ENCODE measurements at places on chromosomes 2 and 18.

DNA sequence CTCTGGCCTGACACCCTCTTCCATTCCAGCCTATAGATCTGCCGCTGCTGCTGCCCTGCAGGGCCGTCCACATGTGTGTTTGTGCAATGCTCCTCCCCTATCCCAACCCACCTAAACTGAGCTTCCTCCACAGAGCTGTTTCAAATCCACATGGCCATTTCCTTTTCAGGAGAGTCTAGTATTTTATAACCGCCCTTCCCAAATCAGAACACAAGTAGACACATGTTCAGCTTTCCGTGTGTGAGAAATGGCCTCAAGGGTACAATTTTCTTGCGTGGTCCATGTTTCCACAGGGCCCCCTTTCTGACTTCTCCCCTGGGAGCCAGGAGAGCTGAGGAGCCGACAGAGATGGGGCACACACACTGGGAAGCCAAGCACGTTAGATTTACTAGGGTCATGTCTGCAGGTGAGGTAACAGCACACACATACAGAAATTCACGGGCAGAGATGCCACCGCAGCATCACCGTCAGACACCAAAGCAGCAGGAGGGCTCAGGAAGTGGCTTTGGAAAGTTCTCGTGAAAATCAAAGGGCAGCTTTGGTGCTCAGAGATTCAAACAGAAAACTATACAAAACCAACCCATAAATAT lies 102.9 kb upstream of the TGFA start:
- no peak for DNase-seq

GRCh38 chr18:55525845-55526244 lies 62.1 kb downstream of the TCF4 start:
- DNase-seq: no peak

DNA sequence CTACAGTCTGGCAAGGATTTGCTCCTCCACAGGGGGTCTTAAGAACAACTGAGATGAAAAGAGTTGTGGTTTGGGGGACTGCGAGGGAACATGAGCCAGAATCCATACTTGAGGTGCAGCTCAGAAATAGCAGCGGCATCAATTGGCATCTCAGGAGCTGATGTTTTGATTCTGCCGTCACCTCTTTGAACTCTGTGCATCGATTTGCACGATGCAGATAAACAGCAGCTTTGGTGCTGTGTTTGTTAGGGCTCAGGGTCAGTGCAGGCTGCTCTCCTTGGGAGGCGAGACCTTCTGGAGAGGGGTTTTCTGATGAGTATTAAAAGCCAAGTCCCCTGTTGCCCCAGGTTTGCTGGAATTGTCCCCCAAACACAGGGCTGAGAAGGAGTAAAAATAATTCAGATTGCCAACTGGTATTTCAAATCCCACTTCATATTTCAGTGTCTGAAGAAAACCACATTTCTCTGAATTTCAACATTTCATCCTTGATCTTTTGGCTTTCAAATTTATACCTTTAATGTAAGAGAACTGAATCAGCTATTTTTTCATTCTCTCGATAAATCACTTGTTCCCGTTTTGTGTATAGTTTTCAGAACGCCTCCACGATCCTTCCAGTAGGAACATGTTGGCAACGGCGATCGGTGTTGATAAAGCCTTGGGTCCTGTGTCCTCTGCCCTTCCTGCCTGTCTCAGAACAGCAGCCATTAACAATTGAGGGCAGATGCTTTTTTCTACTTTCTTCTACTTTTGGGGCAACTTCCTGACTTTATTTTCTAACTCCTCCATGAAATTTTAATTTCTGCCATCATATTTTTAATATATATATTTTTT lies 65.0 kb downstream of the RAB31 start:
- DNase-seq: no peak

GRCh38 chr2:82968358-82968757 lies 1490.7 kb downstream of the SUCLG1 start:
- no peak for DNase-seq

GRCh38 chr2:68512966-68513365 lies 45.6 kb downstream of the APLF start:
- no peak for DNase-seq

DNA sequence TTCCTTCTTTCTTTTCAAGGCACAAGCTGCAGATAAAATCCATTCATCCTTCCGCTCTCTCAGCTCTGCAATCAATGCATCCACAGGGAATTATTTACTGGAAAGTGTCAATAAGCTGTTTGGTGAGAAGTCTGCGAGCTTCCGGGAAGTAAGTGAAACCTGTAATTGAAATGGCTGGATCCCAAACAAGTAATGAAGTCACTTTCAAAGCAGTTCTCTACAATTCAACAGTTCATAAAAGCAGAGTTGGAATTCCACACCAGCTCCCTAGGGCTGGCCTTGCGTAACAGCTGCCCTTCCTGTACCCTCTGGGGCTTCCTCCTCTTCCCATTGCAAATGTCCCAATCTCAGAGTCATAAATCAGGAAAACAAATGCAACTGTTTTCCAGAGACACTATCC lies 9.6 kb downstream of the SERPINB2 start:
- no peak for DNase-seq

DNA sequence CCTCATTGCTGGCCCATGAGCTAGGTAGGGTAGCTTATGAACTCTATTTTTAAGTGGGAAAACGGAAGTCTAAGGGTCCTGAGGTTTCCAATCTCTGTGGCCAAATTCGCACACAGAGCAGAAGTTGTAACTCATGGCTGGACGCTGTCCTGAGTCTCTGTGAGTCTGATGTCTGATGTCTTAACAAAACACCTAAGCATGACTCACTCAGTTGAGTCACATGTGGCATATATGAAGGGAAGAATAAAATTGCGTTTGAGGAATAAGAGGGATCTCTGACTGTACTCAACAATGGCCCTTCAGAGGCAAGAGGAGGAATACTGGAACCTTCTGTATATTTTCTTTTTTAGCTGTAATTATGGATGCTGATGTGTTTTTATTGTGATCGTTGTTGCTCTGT lies 569.7 kb downstream of the RIT2 start:
- no peak for DNase-seq

GRCh38 chr18:64806691-64807090 lies 657.8 kb upstream of the LINC00305 start:
- no peak for DNase-seq

DNA sequence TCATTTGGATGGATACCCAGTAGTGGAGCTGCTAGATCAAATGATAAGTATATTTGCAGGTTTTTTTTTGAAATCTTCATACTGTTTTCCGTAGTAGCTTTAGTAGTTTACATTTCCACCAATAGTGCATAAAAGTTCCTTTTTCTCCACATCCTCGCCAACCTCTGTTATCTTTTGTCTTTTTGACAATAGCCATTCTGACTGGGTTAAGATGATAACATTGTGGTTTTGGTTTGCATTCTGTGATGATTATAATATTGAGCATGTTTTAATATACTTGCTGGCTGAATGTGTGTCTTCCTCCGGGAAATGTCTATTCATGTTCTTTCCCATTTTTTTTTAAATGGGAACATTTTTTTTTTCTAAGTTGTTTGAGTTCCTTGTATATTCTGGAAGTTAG lies 260.0 kb downstream of the GULP1 start:
- DNase-seq: no peak

- no peak for DNase-seq
Observed at GRCh38 chr18:6069539-6069938, 174.2 kb upstream of the TMEM200C start.

DNA sequence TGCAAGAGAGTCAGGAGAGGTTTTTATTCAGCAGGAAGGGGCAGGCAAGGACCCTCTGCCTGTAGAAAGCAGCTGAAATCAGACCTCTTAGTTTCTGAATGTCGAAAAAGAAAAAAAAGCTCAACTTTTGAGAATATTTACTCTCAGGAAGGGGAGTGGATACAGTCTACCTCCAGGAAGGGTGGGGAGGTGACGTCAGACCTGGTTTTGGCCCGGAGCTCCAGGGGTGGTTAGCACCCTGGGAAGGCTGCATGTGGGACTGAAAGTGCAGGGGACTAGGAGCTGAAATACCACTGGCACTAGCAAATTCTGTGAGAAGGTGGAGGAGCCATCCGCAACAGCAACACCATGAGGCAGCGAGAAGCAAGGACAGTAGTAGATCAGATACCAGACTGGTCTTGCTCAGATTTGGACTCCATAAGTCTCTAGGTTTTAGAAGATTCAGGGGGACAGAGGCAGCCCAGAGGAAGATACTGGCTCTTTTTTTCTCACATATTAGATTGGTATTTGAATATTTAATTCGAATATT lies 19.8 kb downstream of the MC2R start:
- no peak for DNase-seq

DNA sequence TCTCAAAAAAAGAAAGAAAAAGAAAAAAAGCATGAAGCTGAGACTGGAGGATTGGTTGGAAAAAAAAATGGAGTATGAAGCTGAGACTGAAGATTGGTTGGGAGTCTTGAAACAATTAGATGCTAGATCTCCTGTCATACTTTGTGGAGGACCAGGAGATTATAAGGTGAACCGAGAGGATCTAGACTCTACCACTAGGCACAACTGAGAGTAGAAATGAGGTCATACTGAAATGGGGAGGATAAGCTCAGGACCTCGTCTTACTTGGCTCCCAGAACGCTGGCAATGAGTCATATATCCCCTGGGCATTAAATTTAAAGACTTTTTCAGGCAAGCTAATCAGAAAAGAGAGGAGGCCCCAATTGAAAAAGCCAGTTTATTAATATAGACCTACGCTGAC lies 3.3 kb upstream of the ORC2 start:
- no peak for DNase-seq

GRCh38 chr2:150292807-150293206 lies 194.7 kb downstream of the RND3 start:
- no peak for DNase-seq

DNA sequence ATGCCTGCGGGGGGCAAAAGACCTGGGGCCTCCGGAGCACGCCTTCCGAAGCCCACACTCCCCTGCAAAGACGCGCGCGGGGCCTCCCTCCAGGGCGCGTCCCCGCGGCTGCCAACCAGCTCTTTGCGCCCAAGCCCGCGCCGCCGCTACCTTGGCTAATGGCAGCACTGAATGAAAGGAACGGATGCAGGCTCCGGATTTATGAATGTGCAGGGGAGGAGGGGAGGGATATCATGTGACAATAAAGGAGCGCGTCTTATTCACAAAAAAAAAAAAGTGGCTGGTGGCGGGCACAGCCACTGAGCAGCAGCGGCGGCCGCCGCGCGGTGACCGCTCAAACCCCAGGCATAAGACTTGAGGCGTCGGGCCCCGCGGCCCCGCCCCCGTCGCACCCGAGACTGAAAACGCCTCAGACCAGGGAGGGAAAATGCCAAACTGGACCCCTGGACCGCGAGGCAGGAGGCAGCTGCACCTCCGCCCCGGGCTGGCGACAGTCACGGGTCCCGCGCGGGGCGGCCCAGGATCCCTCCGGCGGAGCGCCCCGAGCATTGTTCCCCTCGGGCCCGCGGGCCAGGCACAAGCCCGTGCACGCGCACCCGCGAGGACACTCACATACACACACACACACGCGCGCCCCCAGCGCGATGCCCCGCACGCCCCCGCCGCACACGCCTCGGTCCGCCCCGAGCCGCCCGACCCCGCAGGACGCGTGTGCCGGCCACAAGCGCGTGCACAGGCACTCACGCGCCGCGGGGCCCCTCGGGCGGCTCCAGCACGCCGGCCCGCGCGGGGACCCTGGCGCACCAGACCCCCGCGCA lies 1.6 kb downstream of the SPRED2 start:
- peak; percentile 83 for DNase-seq

DNA sequence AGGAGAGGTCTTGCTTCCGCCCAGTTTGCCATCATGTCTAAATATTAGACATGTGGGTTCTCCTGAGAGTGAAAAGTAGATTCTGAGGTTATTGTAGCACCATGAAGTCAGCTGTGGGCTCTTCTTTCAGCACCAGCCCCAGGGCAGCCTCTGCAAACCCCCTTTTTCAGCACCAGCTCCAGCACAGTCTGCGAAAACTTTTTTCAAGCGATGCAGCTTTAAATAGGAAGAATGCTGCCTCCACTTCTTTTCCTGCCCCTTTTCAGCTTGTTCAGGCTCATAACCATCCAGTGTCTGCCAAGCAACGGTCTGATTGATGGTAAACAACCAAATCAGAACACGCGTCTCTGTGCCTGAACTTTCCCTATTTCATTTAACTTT lies at the start of gene COL5A2:
Gene COL5A2 (minus strand): TSS at position 192 of the 381 bp plus-strand sequence. CDS start 157 bp downstream, at position 35.
- DNase-seq: no peak

GRCh38 chr2:187826023-187826422 lies 271.8 kb upstream of the TFPI start:
- no peak for DNase-seq

DNA sequence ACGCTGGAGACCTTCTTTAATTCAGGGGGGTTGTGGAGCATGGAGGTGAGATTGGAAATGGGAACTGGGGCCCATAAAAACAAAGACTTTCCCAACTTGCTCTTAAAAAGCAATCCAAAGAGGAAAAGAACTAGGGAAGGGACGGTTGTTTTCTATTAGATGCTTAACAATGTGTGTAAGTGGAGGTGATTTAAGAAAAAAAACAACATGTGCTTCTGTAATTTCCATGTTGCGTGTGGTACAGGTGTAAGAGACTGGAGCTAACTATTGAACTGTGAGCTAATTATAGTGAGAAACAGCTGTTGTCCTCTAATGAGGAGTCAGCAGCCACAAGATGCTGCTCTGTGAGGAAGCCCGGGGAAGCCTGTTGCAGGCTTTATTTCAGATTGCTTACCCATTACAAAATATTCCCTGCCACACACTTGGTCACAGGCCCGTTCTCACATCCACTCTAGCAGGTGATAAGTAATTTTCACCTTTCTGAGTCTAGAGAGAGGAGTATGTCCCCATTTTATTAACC lies 280.6 kb upstream of the PARD3B start:
- no peak for DNase-seq

DNA sequence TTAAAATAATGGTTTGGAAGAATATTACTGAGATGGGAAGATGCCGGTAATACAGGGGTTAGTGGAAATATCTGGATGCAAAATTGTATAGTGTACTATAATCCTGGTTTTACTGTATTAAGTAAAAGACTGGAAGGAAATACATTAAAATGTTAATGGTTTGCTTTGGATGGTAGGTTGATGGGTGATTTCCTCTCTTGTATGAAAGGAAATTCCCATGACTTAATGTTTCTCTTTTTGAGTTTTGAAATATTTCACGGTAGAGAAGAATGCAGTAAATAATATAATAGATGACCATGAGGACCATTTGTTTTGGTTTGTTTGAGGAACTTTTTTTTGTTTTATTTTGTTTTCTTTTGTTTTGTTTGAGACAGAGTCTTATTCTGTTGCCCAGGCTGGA lies 8.2 kb downstream of the SPTBN1 start:
- DNase-seq: no peak

- no peak for DNase-seq
Observed at GRCh38 chr2:149595056-149595963, 7.7 kb upstream of the MMADHC start.

DNA sequence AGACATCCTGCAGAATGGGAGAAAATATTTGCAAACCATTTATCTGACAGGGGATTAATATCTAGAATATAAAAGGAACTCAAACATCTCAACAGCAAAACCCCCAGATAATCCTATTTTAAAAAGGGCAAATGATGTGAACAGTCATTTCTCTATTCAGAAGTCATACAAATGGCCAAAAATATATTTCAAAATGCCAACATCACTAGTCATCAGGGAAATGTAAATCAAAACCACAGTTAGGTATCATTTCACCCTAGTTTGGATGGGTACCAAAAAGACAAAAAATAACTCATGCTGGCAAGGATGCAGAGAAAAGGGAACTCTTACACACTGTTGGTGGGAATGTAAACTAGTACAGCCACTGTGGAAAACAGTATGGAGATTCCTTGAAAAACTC lies 70.0 kb downstream of the TBR1 start:
- DNase-seq: no peak

- no peak for DNase-seq
Observed at GRCh38 chr18:44579028-44579702, 101.5 kb upstream of the SETBP1 start.

- DNase-seq: no peak
Observed at GRCh38 chr2:174142290-174142689, 106.0 kb downstream of the OLA1 start.

- no peak for DNase-seq
Observed at GRCh38 chr2:174586418-174587295, 10.9 kb downstream of the WIPF1 start.
